ENCODE measurements at places on chromosomes 1 and 21.

GRCh38 chr1:41850029-41850428, 68.7 kb downstream of the HIVEP3 start:
- DNase-seq = no peak

- DNase-seq = peak; percentile 14
These were observed 87.7 kb downstream of the SPATA17 start for GRCh38 chr1:217718873-217719272.

DNA sequence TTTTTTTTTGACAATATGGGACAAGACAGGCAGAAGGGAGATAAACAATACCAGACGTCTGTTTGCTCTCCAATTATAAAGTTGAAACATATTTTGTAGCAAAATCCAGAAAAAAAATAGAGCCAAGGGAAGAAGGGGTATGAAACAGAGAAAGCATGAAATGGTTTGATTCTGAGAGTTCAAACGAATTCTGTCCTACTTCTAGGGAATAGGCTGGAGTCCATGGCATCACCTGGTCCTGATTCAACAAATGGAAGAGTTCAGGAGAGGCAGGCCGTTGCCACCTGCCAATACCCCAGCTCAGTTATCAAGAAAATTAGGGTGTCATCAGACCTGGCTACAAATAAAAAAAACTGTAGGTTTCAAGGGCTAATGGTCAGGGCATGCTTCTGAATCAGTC, 71.8 kb downstream of the CLSTN1 start:
- DNase-seq = no peak

GRCh38 chr1:89941110-89941766, 53.7 kb upstream of the ZNF326 start:
- DNase-seq = no peak

GRCh38 chr1:176932114-176933104, 232.1 kb downstream of the ASTN1 start:
- no peak for DNase-seq

DNA sequence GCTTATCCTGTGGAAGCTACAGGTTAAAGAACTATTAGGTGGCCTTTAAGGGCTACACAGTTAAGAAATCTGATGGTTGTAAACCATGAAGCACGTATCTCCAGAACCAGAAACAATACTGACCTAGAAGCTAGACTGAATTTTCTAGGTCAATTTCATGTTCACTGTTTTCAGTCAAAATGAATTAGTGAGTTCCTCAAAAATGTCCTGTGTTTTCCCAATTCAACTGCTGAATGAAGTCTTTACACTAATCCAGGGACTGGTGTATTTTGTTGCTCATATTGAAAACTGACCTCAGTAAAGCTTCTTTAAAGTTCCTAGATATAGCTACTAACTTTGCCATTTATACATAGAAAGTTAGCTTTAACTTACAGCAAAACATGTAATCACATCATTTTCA, 6.0 kb downstream of the HNRNPU start:
- DNase-seq = no peak
